ENCODE measurements at places on chromosomes 16 and 17. TPM values are rescaled to one million over a fixed set of nuclear protein-coding genes. Genes with fewer than 3 reads are reported as not detected.
A peak's percentile ranks its signal among the peaks of the same experiment; 100 is the strongest.

PPM1E gene
- polyA plus RNA-seq, result not detected

- DNase-seq, result no peak
These were observed 1.3 kb downstream of the TTYH2 start for GRCh38 chr17:74214484-74215341.

CACNG4 gene
- polyA plus RNA-seq, result not detected

- no peak for DNase-seq
These were observed 198.9 kb upstream of the ASIC2 start for GRCh38 chr17:33491871-33492481.

DNA sequence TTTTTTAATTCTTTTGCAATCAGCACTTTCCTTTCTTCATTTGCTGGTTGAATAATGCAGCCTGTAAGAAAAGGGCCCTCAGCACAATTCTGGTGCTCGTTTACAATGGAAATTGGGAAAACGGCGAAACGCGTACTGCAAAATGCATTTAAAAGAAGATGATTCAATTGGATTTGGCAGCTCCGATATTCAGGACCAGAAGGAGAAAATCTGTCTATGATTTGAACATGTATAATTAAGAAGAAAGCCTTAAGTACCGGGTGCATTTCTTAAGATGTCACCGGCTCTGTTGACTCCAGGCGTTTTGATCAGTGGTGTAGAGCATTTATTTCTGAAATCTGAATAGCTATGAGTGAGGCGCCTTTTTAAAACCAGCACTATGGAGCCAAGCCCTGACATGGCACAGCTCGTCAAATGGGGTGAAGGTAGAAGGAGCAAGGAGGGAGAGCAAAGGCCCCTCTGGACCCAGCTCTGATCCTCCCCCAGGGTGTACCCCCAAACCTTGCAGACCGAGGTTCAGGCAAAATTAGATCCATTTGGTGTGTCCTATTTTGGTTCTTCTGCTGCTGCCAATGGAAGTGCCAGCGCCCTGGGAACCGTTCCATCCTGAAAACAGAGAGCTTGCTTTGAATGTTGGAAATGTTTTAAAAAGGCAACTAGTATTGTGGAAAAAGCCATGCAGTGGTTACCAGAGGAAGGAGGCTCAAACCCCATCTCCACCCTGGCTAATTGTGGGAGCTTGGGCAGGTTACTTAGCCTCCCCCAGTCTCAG, 161.4 kb upstream of the RPL38 start:
- DNase-seq, result no peak

DNA sequence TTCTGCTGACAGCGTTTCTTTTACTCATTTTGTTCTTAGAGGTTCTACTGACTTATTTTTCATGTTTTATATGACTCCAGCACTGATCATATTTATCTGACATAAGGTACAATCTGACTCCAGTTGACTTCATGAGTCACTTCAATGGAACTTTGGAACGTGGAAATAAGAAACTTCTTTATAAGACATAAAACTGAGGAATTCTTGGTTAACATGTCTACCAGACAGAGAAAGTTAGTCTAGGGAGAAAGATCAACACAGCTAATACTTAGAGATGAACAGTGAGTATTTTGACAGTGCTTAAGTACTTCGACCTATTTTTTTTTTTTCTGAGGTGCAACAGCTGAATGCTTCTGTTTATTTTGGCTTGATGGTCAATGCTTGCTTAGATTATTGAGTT, 679.5 kb downstream of the KCNJ2 start:
- peak; percentile 37 for DNase-seq

MYH3 gene
- polyA plus RNA-seq, result not detected

GRCh38 chr16:81693041-81693743, 85.9 kb upstream of the PLCG2 start:
- no peak for DNase-seq

- no peak for DNase-seq
These were observed 43.8 kb downstream of the SOCS1 start for GRCh38 chr16:11211977-11212797.

DNA sequence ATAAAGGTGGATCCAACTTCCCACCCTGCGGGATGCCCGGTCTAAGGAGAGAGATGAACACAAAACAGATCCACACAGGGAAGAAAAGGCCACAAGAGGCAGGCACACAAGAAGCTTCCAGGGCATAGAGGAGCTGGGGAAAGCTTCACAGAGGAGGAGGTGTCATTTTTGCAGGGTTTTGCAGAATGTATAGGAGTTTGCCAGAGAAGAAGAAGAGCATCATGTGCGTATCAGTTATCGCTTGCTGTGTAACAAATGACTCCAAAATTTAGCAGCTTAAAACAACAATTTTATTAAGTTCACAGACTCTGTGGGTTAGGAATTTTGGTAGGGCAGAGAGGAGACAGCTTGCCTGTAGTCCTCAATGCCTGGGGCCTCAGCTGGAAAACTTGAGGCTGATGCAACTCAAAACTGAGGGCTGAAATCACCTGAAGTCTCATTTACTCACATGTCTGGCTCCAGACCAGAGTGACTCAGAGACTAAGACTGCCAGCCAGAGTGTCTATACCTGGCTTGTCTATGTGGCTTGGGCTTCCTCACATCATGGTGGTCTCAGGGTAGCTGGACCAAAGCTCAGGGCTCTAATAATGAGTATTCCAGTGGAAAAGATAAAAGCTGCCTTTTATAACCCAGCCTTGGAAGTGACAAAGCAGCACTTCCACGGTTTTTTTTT, 33.9 kb upstream of the ZNF423 start:
- no peak for DNase-seq
